ENCODE measurements at places on chromosomes 2 and 18.

- no peak for DNase-seq
These were observed 89.7 kb downstream of the SEMA4F start for GRCh38 chr2:74743778-74744177.

- DNase-seq: no peak
These were observed 696.7 kb upstream of the SOX11 start for GRCh38 chr2:4995466-4995865.

DNA sequence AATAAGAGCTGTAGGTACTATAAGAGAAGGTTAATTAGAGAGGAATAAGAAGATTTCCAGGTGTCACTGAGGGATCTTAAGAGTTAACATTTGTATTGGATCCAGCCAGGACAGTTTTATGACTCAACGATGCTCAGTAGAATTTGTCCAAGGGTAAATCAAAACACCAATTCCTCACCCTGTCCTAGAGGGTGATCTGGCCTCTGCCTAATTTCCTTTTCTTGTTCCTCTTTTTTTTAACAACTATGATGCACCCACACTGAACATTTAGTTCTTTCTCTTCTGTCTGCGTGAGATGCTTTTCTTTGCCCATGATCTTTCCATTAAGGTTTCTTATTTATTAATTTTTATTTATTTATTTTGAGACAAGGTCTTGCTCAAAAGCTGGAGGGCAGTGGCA lies 92.0 kb downstream of the PMS1 start:
- no peak for DNase-seq

- no peak for DNase-seq
These were observed 9.9 kb downstream of the DTYMK start for GRCh38 chr2:241676665-241677064.

DNA sequence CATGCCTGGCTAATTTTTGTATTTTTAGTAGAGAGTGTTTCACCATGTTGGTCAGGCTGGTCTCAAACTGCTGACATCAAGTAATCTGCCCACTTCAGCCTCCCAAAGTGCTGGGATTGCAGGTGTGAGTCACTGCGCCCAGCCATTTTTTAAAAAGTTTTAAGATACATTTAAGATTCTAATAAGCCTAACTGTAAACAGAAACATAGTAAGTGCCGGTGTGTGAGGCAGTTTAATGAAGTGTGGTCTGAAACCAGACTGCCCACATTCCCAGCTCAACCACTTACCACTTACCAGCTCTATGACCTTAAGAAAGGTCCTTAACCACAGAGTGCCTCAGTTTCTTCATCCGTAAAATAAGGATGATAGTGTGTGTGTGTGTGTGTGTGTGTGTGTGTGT lies 42.4 kb downstream of the TMEM237 start:
- DNase-seq: no peak

DNA sequence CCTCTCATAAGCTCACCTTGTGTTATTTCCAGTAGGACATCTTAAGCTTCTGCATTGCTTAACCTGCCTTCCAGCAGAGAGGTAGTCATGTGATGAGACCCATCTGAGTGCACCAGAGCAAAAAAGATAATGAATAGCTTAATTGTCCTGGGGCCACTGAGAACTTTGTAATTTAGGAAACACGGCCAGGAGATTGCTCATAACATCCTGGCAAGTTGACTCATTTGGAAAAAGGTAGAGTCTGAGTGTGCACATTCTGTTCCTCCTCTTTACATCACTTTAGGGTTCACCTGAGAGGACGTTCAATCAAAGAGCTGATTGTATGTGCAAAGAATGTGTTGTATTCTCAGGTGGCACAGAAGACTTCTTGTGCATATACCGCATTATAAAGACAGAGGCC lies 830.2 kb upstream of the SOX11 start:
- no peak for DNase-seq

GRCh38 chr2:12642859-12643258 lies 73.9 kb upstream of the TRIB2 start:
- DNase-seq: no peak

GRCh38 chr2:85611705-85612587 lies at the start of gene C2orf68:
Gene C2orf68 (minus strand): TSS chr2:85612066. CDS start chr2:85611984, 82 bp downstream.
- DNase-seq: peak; percentile 93

DNA sequence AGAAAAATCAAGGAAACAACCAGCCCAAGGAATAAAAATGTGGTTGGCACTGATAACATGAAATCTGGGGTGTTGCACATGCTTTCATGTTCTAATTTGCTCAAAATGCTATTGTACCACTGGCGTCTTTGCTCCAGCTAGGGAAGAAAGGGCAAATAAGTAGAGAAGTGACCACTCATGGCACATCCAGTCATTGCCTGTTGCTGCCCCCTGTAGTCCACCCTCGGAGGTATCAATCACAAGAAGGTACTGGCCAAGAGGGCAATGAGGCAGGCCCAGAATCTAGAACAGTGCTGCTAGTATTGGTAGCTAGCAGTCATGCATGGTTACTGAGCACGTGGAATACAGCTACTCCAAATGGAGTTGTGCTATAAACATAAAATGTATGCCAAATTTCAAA lies 213.4 kb downstream of the CDCA7 start:
- DNase-seq: peak; percentile 46

DNA sequence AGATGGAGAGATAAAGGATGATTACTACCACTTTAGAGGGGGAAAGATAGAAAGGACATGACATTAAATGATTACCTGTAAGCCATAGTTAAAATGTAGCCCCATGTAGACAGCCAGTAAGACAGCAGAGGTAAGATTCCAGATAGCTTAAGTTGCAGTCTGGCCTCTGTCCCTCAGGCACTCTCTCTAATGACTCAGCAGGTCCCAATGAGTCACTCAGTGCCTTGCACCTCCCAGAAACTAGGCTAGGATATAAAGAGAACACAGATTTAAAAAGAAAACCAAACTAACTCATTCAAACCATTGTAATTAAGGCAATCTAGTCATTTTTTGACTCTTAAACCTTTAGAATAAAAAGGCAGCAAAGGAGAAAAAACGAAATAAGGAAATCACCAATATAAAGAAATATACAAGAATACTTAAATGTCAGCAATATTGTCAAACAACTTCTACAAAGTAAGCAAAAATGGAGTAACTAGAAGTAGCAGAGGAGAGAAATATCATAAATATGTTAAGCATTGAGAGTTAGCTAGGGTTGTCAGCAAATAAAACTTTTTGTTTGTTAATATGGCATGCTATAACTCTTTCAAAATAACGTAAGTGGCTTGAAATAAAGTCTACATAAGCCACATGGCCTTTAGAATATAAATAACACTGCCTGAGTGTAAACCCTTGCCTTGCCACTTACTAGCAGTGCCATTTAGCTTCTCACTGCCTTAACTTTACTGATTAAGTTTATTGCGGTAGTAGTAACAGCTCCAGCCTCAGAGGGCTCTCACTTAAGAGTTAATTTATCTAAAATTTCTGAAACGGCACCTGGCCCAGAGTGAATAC lies 48.5 kb downstream of the SOCS6 start:
- DNase-seq: peak; percentile 71

GRCh38 chr18:13178976-13179375 lies 39.6 kb upstream of the LDLRAD4 start:
- DNase-seq: peak; percentile 3

DNA sequence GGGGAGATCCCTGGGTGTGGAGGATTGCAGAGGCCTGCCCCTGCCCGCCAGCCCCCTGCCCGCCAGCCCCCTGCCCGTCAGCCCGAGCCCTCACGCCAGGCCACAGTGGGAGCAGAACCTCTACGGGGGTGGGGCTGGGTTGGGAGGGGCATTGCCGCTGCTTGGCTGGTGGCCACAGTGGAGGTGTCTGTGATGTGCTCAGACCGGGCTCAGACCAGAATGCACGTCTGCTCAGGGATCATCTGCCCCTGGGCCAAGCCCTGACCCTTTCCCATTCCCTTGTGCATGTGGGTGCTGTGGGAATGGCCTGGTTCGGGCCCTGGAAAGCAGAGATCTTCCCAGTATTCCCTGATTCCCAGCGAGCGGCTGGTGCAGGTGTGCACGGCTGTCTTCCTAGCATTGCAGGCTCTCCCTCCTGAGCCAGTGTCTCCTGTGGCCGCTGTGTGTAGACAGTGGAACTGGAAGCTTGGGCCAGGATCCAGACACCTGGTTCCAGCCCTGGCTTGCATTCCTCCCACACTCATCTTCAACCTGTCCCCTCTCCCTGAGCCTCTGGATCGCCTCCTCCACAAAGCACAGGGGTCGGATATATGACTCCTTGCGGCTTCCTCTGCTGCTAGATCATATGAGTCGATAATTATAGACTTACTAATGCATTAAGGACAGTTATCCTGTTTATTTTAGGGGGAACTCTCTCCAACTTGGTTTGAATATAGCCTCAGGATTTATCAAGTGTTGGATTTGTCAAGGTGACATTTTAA lies 161.6 kb downstream of the LDLRAD4 start:
- DNase-seq: no peak

DNA sequence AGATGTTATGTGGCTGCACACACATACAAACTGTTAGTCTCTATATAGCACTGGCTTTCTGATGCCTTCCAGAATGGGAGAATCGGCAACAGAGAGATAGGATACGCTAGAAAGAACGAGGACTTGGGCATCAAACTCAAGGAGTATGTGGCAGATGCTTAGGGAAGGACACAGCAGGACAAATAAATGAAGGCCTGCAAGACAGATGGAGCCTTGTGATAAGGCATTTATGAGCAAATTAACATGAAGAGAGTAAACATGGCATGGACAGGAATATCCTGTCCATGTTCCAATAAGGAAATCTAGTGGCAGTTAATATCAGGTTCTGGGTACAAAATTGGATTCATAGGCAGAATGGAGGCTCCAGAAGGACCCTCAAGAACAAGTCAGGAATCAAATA lies 136.9 kb downstream of the SLC4A10 start:
- no peak for DNase-seq

DNA sequence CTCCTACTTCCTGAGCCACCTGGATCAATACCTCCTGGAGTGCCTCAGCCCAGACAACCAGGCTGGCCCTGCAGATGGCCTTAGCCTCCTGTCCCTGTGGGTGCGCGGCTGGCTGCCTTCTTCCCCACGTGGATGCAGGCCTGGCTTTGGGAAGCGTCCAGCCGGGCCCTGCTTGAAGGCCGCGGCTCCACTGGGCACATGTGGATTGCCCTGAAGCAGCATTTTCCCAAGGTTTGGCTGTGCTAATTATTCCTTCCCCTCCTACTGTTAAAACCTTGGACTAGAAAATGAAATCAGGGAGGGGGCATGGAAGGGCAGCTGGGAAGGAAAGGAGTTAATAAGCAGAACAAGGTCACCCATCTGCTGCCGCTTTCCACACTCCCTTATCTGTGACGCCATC lies 143.0 kb upstream of the GATA6 start:
- DNase-seq: no peak

- no peak for DNase-seq
These were observed 1481.1 kb upstream of the ACVR2A start for GRCh38 chr2:146363731-146364130.
